ENCODE measurements at places on chromosomes 3 and 15.

- DNase-seq = no peak
These were observed 117.1 kb downstream of the MYLK start for GRCh38 chr3:123767009-123767372.

DNA sequence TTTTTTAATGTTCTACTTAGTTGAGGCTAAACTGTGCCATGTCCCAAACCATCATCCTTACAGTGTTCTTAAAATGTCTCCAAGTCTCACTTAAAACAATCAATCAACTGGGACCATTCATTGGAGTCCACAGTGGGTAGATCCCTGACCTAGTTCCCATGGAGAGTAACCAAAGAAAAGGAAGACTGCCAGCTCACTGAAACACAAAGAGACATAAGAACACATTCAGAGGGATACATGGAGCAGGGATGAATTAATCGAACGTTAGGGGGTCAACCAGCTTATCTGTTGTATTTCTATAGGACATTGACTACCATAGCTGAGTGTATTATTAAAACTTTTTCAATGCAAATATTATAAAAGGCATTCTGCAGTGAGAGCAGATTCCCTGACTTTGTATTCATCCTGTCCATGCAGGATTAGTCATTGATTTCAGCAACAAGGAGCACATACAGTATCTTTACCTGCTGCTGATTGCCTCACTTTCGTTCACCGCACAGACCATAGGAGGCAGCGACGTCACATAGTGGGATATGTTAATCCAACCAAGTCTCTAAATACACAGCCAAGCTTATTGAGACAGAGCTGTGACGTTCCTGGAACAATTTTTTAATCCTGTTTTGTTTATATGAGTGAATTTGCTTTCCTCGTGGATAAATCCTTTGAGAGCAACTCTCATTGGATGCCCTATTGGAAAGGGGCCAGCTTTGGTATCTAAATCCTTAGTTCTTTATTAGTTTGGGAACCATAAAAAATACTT is 364.9 kb upstream of the RBMS3 start:
- DNase-seq = no peak

- no peak for DNase-seq
These were observed 35.1 kb downstream of the TMOD3 start for GRCh38 chr15:51864408-51865056.

GRCh38 chr3:159964166-159964973 is 24.3 kb upstream of the IL12A start:
- DNase-seq = no peak

GRCh38 chr3:153026026-153026425 is 136.0 kb upstream of the RAP2B start:
- DNase-seq = no peak

- DNase-seq = no peak
These were observed 110.2 kb downstream of the CMSS1 start for GRCh38 chr3:99927671-99928457.

- no peak for DNase-seq
These were observed 10.1 kb downstream of the PDCD6IP start for GRCh38 chr3:33808559-33808958.

DNA sequence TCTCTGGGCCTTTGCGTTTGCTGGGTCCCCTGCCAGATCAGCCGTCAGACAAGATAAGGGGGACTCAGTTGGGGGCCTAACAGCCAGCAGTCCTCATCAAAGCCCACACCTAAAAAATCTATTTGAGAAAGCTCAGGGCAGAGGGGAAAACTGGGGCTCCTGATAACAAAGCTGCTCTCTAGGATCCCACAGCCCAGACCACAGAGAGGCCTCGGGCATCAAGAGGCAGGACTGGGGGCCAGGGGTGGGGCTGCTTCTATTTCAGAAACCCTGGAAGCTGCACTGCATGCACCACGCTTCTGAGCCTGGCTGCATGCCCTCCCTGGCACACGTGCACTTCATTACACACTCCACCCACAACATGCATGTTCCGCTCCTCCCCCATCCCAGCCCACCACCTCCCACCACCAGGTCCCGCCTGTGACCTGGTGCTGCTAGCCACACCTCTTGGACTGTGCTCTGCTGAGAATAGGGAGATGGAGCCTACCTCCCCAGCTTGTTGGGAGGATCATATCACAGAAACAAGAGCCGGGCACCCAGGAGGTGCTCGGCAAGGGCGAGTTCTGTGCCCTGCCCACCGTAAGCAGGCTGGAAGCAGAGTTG is 26.6 kb downstream of the FBLN2 start:
- DNase-seq = no peak

GRCh38 chr3:33597257-33597689 is 120.8 kb downstream of the CLASP2 start:
- no peak for DNase-seq

GRCh38 chr15:39413558-39413957 is 167.3 kb upstream of the THBS1 start:
- DNase-seq = no peak

DNA sequence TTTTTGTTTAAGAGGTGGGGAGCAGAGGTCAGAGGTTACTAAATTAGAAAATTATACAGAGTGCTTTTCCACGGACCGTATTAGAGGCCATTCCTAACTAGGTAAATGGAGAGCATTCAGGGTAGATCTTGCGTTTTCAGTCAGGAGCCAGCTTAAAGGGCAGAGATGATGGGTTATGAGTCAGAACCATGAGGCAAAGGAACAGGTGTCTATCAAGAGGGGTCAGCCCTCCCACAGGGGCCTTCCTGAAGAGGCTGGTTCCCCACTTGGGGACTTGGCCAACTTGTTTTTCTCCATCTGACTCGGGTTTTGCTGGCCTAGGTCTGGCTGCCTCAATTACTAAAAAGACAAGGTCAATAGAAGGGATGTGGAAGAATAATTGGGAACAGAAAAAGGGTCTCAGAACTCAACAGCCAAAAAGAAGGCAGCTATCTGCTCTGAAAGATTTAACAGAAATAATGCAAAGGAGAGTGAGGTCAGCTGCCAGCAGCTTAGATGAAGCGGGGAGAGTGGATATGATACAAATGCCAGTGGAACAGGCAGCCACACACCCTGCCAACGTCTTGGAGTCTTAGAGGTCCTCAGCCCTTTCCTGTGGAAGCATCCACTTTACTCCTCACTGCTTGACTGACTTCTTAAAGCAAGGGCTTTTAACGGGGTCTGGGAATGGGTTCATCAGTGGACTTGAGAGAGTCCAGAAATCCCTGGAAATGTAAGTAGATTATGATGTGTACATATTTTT is 17.6 kb downstream of the MTMR14 start:
- no peak for DNase-seq

- DNase-seq = no peak
These were observed 13.6 kb downstream of the IP6K1 start for GRCh38 chr3:49772703-49773102.

DNA sequence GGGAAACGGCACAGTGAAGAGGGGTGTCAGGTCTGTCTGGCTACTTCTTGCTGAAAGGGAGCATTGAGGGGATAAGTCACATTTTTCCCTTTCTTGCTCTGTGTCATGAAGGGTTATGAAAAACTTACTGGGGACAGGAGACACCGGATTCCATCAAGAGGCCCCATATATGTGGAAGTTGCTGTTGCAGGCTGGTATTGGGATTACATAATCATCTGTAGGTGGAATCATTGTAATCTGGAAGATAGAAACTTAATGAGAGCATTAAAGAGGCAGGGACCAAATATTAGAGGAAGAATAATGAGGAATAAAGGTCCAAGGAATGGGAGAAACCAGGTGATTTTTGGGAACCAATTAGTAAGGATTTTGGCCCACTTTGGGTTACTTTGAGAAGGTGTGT is 4.2 kb upstream of the TCAIM start:
- no peak for DNase-seq

DNA sequence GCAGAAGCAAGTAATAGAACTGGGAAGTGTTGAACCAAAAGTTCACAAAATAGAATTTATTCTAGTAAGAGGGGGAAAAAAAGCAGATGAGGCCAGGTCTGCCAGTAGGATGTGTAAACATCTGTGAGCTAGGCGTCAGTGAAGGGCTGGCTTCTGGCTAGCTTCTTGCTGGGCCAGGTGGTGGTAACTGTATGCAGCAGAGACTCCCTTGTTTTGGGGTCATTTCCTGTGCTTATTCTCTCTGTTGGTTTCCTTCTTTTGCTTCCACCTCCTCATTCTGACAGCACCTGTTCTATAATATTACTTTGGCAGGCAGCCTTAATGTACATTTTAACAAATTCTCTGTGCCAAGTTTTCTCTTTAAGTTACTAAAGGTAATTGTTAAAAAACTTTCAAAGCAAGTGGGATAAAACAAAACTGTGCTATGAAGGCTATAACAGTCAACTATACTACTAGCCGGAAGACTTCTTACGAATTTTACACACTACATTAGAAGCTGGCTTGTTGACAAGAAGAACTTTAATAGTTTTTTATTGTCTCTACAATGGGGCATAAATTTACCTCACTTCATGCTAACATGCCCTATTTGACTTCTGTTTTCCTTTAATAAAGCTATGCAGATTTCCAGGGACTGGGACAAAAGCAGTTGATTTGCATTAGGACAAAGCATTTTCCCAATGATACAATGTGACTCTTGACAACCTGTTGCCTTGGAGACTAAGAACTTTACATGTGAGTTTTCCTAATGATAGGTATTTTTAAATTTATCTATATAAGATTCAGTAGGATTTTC is 318.8 kb upstream of the NAALADL2 start:
- DNase-seq = no peak

GRCh38 chr15:58410353-58410752 is 21.4 kb upstream of the LIPC start:
- DNase-seq = peak; percentile 2

- DNase-seq = no peak
These were observed 23.9 kb downstream of the ATP13A3 start for GRCh38 chr3:194462936-194463335.

GRCh38 chr3:69283913-69284611 is 101.8 kb downstream of the FRMD4B start:
- no peak for DNase-seq

GRCh38 chr3:47427866-47428265 is 47.0 kb downstream of the PTPN23 start:
- no peak for DNase-seq

DNA sequence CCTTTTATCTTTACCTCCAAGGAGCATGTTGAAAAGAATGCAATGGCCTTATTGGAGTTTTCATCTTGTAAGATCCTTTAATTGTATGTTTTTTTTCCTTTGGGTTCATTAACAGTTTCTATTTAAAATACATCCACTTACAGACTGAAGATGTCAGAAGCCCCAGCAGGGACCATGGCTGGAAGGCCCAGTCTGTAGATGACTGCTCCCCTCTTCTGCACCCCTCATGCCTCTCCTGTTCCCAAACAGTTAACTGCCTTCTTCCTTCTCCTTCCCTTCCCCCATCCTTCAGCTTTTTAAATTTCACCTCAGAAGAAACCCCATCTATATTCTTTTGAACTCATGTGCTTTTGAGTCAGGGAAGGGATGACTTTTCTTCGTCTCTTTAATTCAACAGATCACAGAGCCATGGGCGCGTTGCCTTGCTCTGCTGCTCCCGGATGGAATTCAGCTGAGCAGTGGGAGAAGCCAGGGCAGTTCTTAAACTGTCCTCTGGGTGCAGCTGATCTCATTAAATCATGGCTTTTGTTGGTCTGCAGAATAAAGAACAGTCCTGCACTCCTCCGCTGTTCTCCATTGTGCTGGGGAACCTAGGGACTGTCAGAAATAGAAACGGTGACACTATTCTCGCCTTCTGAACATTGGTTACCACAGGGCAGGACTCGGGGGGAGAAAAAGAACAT is 71.5 kb upstream of the EIF1B start:
- DNase-seq = no peak

DNA sequence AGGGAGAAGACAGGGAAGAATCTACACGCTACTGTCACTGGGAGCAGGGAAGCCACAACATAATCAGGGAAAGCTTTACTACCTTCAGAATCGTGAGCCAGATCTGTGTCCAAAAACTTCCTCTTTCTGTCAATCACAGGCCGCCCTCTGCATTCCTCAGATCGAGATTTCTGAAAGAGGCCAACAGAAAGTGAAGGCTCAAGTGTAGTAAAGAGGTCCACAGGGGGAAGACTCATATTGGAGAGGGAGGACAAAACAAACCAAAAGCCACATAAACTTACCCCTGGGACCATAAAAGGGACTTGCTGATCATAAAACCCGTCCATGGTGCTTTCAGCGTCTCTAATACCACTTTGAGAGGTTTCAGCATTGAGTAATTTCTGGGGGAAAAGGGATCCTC is 3.3 kb downstream of the ETV5 start:
- no peak for DNase-seq

- DNase-seq = no peak
These were observed 6.6 kb upstream of the HCLS1 start for GRCh38 chr3:121667333-121667732.

- no peak for DNase-seq
These were observed 113.4 kb downstream of the SLC49A4 start for GRCh38 chr3:122908251-122908650.

DNA sequence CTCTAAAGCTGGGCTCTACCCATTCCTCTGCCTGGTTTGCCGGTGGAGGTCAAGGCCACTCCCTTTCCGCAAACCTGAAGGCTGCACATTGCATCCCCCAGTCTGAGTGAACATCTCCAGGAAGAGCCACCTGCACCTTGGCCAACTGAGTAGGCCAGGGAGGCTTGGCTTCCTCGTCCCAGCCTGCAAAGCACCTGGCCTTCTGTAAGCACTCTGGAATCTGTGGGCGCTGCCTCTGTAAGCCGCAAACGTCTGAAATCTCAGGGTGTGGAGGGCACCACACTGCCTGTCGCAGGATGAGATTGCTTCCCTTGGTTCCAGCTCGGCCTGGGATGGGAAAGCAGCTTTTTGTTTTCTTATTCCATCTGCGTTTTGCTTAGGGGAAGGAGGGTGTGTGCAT is 81.3 kb downstream of the SEC22A start:
- no peak for DNase-seq

- peak; percentile 78 for DNase-seq
These were observed at the start of gene NEK10 for GRCh38 chr3:27368831-27369607. Gene NEK10 (minus strand): TSS chr3:27369383. CDS start chr3:27352882, 16,501 bp downstream.

- no peak for DNase-seq
These were observed 57.5 kb upstream of the GCNT3 start for GRCh38 chr15:59553879-59554735.

DNA sequence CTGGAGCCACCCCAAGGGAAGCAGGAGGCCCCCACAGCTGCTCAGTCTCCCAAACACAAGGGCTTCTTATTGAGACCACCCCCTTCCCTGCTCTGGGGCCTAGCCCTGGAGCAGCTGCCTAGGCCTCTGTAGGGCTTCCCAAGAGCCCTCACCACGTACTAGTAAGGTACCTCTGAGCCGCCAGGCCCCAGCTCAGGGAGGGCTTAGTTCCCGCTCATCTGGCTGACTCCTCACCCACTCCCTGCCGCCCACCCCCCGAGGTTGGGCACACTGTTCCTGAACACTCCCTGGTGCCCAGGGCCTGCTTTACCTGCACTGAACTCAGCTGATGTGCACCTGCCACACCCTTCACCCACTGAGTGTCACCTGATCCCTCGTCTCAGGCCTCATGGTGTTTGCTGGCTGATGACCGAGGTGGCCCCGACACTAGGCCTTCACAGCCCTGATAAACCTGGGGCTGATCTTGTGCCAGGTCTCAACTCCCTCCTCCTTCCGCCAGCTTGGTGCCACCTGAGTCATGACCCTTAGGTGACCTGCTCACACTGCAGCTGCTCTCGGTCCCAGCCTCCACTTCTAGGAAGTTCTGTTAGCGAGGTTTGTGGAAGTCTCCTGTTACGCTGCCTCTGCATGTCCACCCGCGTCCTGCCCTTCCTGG is 18.0 kb upstream of the SPTBN5 start:
- no peak for DNase-seq
